ENCODE measurements at places on chromosomes 7 and 10.

- DNase-seq = peak; percentile 93
Measured at GRCh38 chr7:156949541-156950380, at the start of gene NOM1. TSS of gene NOM1 (plus strand) at chr7:156949712. CDS start at chr7:156949738, 26 bp downstream.

- peak; percentile 33 for DNase-seq
Measured at GRCh38 chr10:73971636-73972354, 26.1 kb upstream of the VCL start.

- no peak for DNase-seq
Measured at GRCh38 chr7:65509368-65510186, 135.9 kb downstream of the ZNF92 start.

DNA sequence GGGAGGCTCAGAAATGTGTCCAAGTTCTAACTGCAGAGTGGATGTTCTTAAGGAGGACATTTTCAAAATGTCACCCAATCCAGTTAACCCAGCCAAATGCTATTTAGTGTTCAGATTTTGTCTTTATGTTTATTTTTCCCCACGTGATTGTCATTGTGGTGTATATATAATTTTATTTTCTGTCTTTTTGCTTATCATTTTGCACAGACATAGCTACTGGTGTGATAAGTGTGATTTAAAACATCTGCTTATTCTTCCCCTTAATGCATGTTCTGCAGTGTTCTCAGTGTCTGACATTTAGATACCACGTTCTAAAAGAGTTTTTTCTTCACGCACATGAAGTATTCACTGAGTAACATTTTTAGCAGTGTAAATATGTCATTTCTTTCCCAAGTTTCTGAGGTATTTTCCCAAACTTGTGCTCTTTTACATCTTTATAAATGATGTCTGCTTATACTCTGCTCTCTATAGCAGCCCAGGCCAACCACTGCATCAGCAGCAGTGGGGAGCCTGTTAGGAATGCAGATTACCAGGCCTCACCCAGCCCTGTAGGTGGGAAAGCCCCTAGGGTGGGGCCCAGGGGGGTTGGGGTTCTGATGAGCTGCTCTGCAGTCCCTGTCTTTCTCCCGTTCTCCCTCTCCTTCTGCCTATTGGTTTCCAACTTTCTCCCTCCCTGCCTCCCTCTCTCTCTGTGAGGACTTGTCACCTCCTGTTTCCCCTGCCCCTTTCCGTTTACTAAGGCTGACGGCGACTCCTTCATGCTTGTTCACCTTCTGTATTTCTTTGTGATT, 20.8 kb downstream of the ADCY1 start:
- DNase-seq = no peak

GRCh38 chr10:47337310-47337709, 10.9 kb upstream of the RBP3 start:
- no peak for DNase-seq

DNA sequence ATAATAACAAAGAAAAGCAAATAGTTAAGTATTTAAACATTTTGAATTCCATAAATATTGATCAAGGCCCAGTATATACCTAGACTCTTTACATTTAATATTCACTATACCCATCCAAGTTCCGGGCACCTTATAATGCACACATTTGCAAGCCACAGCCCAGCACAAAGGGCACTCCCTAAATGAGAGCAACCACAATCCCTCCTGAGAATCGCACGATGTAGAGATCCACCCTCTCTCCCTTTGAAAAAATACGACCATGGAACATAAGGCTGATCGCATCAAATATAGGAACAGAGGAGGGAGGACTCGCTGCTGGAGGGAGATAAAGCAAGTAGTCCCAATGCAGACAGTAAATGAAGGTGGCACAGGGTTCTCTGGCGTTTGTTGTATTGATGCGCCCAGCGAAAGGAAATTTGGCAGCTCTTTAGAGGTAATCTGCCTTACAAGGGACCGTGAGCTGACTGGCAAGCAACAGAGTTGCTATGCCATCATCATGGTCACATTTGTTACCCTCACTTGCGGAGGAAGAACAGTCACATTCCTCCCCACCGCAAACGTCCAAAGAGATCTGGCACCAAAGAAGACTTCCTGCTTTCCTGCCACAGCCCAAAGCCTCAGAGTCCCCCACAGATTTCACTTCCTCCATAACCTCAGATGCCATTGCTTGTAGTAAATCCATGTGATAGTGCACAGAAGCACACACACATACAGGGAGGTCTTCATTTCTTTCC, 16.1 kb upstream of the TAS2R40 start:
- DNase-seq = no peak

- no peak for DNase-seq
Measured at GRCh38 chr7:66247380-66248078, 42.4 kb downstream of the TPST1 start.
